ENCODE measurements at places on chromosomes 1 and 21. TPM values are rescaled to one million over a fixed set of nuclear protein-coding genes. Genes with fewer than 3 reads are reported as not detected.

- peak overlapping the region; percentile 85 for H3K4me3 ChIP-seq
- H3K27me3 ChIP-seq: no peaks in the 10 kb centered on the region
- H3K4me1 ChIP-seq: peaks cover 4% of the 10 kb centered on the region
- DNase-seq: peak; percentile 33
- H3K27ac ChIP-seq: peak overlapping the region; percentile 95
Observed at GRCh38 chr1:63593886-63594605, 835 bp downstream of the PGM1 start.

GRCh38 chr1:244869364-244869827 lies 5.1 kb upstream of the HNRNPU start:
- no peak overlapping the region for H3K4me3 ChIP-seq
- no peak for DNase-seq
- no peaks in the 10 kb centered on the region for H3K27me3 ChIP-seq
- no peaks in the 10 kb centered on the region for H3K36me3 ChIP-seq
- H3K4me1 ChIP-seq: peaks cover 5% of the 10 kb centered on the region

FALEC gene
- polyA plus RNA-seq: not detected

MECR gene
- 24.8 TPM for polyA plus RNA-seq

- H3K4me1 ChIP-seq: no peaks in the 10 kb centered on the region
- H3K4me3 ChIP-seq: no peak overlapping the region
- no peak for DNase-seq
Observed at GRCh38 chr21:14533499-14534428, 12.4 kb downstream of the SAMSN1 start.

DNA sequence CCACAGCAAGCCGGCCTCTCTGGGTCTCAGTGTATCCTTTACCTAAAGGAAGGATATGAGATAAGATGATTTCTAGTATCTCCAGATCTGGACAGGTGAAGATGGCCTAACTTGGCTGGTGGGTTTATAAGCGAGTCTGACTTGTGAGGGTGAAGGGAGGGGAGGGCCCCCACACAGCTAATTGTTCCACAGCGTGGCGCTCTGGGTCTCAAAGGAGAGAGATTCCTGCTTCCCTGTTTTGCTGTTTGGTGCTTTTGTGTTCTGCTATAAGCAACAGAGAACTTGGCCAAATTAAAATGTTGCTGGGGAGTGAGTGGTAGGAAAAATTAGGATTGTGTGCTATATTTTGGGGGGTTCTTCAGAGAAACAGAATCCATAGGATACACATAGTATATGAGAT lies 28.9 kb upstream of the NLRP3 start:
- no peaks in the 10 kb centered on the region for H3K36me3 ChIP-seq
- no peak for DNase-seq
- H3K27ac ChIP-seq: no peak overlapping the region
- peaks cover 2% of the 10 kb centered on the region for H3K4me1 ChIP-seq
- H3K4me3 ChIP-seq: no peak overlapping the region
- H3K27me3 ChIP-seq: no peaks in the 10 kb centered on the region

DNA sequence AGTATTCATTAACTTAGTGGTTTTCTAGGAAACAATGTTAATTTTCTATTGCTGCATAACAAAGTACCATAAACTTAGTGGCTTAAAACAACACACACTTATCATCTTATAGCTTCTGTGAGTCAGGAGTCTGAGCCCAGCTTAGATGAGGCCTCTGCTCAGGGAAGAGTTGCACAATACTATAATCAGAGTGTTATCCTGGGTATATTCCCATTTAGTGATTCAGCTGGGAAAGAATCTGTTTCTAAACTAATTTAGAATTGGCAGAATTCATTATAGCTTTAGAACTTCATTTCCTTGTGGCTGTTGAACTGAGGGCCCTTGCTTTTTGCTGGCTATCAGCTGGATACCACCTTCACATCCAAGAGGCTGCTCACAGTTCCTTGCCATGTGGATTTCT lies 515.5 kb downstream of the BRINP3 start:
- DNase-seq: peak; percentile 90
- no peak overlapping the region for H3K27ac ChIP-seq
- no peaks in the 10 kb centered on the region for H3K27me3 ChIP-seq
- no peak overlapping the region for H3K4me3 ChIP-seq
- 0 out of 2 replicates have a peak, but pooled peaks cover 1% of the 10 kb centered on the region for H3K4me1 ChIP-seq

CYP4X1 gene
- polyA plus RNA-seq: not detected

DNA sequence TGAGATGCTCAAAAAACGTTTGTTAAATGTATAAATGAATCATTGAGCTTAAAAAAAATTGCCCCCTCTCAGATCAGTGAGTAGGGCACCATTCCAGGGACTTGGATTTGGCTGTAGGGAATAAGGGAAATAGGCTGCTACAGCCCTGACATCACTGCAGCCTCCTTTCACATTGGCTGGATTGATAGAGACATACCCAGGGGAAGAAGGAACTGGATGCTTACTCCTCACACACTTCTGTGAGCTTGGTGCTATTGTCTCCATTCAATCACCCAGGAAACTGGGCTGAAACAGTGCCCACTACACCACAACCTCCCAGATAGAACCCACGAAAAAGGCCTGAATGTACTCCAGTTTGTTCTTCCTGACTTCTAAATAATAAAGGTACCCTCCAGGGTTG lies 87.2 kb downstream of the TGFBR3 start:
- peaks cover 3% of the 10 kb centered on the region for H3K36me3 ChIP-seq
- peaks cover 5% of the 10 kb centered on the region for H3K4me1 ChIP-seq
- no peaks in the 10 kb centered on the region for H3K27me3 ChIP-seq
- no peak overlapping the region for H3K27ac ChIP-seq

DNA sequence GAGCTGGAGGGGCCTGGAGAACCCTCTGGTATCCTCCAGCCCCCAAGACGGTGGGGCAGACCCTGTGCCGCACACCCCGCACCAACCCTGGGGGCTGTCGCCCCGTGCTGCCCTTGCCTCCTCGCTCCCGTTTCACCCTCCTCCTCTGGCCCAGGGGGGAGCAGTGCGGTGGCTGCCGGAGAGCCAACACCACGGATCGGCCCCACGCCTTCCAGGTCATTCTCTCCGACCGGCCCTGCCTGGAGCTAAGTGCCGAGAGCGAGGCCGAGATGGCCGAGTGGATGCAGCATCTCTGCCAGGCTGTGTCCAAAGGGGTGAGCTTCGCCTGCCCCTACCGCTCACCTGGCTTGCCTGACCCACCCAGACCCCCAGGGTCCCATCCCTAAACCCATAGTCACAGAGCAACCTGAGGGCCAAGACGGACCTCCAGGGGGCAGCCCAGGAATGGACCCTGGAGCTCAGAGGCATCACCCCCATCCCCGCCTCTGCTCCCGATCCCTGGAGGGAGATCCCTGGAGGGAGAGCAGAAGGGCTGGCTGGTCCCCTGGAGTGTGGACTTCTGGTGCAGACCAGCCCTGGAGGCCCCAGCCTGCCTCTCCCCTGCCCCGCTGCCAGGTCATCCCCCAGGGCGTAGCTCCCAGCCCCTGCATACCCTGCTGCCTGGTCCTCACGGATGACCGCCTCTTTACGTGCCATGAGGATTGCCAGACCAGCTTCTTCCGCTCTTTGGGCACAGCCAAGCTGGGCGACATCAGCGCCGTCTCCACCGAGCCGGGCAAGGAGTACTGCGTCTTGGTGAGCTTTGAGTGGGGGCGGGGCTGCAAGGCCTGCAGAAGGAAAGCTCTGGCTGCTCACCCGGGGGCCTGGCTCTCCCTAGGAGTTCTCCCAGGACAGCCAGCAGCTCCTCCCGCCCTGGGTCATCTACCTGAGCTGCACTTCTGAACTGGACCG lies 4.0 kb upstream of the SLC25A34 start:
- no peak overlapping the region for H3K27ac ChIP-seq
- no peaks in the 10 kb centered on the region for H3K4me1 ChIP-seq
- H3K36me3 ChIP-seq: peaks cover 75% of the 10 kb centered on the region
- no peaks in the 10 kb centered on the region for H3K27me3 ChIP-seq

GRCh38 chr1:158809862-158810261 lies 21.3 kb upstream of the MNDA start:
- H3K4me1 ChIP-seq: no peaks in the 10 kb centered on the region
- H3K4me3 ChIP-seq: no peak overlapping the region
- no peaks in the 10 kb centered on the region for H3K36me3 ChIP-seq
- no peaks in the 10 kb centered on the region for H3K27me3 ChIP-seq

PLA2G4A gene
- polyA plus RNA-seq: 1.6 TPM

DNA sequence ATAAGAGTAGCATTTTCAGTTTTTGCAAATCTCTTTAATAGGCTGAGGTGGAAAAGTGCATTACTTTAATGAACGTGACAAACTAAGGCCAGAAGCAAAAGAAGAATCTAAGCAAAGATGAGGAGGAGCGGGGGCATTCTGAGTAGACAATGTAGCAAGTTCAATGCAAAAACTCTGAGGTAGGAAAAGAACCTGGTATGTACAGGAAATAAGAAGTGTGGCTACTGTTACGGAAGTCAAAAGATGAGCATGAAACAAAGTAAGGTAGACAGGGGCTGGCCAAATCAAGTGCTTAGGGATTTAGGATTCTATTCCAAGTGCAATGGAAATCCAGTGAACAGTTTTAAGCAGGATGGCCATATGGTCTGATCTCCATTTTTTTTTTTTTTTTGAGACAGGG lies 63.7 kb downstream of the TOR3A start:
- no peak overlapping the region for H3K4me3 ChIP-seq
- peaks cover 5% of the 10 kb centered on the region for H3K4me1 ChIP-seq
- no peaks in the 10 kb centered on the region for H3K27me3 ChIP-seq

- H3K4me3 ChIP-seq: no peak overlapping the region
- H3K36me3 ChIP-seq: no peaks in the 10 kb centered on the region
- DNase-seq: no peak
- no peak overlapping the region for H3K27ac ChIP-seq
- H3K27me3 ChIP-seq: no peaks in the 10 kb centered on the region
Observed at GRCh38 chr1:47931395-47931794, 65.8 kb downstream of the TRABD2B start.

FCRLA gene
- 0.46 TPM for polyA plus RNA-seq

DNA sequence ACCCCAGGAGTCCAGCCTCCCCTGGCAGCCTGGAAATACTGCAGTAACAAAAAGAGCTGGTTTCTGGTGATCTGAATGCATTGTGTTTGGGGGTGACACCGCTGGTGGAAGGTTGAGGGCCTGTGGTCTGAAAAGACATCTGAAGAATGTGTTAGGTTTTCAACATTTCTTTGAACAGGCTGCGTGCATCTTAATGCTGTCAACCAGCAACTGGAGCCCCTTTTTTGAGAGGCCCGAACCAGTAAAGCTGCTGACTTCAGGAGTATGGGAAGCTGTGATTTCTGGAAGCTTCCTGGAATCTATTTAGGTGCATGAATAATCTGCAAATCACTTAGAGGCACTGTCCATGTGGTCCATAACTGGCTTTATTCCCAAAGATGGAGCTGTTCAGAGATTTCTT lies 17.0 kb downstream of the ATP5PO start:
- DNase-seq: peak; percentile 17
- H3K27me3 ChIP-seq: no peaks in the 10 kb centered on the region
- H3K4me3 ChIP-seq: no peak overlapping the region
- H3K4me1 ChIP-seq: peaks cover 19% of the 10 kb centered on the region
- peaks cover 16% of the 10 kb centered on the region for H3K36me3 ChIP-seq

TRIM46 gene
- polyA plus RNA-seq: 6.9 TPM

CIART gene
- 15.5 TPM for polyA plus RNA-seq

LCE2B gene
- polyA plus RNA-seq: not detected

TSPAN1 gene
- 0.89 TPM for polyA plus RNA-seq

DNA sequence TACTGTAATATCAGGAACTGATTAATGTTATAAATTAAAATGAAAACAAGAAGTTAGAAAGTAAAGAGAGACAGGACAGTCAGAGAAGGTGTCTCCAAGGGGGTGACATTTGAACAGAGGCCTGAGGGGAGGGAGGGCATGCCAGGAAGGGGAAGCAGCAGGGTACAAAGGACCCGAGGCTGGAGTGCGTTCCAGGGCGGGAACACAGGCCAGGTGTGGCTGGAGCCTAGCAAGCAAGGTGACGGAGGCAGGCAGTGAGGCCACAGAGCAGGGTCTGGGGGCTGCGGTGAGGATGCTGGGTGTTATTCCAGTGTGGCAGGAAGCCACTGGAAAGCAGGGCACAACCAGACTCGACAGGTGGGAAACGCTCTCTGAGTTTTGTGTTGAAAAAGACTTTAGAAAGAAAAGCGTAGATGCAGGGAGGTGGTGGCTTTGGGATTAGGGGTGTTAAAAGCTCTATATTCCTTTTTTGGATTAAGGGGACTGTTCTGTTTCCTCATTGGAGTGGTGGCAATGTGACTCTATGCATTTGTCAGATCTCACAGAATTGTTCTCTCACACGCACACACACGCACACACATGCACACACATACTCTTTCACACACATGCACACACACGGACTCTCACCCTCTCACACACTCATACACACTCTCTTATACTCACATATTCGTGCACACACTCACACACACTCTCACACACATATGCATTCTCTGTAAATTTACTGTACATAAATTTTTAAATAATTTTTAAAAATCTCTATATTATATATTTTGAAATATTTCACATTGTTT lies 124.5 kb downstream of the GLIS1 start:
- H3K27ac ChIP-seq: no peak overlapping the region
- no peak for DNase-seq
- no peak overlapping the region for H3K4me3 ChIP-seq

DNA sequence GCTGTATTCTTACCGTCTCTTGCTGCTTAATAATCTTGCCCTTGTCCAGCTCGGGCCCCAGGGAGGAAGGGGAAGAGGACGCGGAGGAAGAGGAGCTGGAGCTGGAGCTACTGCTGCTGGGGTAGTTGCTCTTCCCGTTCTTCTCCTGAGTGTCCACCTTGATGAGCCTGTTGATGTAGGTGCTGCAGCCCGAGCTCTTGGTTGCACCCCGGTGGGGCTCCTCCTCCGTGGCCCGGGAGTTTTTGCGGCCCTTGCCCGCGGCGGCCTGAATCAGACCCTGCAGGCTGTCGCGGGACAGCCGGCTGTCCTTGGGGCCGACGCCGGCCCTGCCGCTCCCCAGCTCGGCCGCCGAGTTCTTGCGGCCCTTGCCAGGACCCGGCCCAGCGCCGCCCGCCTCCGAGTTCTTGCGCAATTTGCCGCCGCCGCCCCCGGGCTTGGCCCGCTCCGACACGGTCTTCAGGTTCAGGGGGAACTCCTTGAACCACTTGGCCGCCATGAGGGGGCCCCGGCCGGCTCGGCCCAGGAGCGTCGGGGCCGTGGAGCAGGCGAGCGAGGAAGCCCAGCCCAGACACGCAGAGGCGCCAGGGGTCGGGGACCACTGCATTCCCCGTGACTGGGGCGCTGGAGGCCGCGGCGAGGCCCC lies 475 bp upstream of the TDRD10 start:
- peak overlapping the region; percentile 2 for H3K4me3 ChIP-seq
- H3K27ac ChIP-seq: no peak overlapping the region
- peaks cover 2% of the 10 kb centered on the region for H3K4me1 ChIP-seq

GRCh38 chr1:165539306-165539705 lies 4.5 kb upstream of the LRRC52 start:
- DNase-seq: no peak
- no peaks in the 10 kb centered on the region for H3K27me3 ChIP-seq
- no peaks in the 10 kb centered on the region for H3K4me1 ChIP-seq
- H3K4me3 ChIP-seq: no peak overlapping the region
- H3K27ac ChIP-seq: no peak overlapping the region

GRCh38 chr1:205597691-205598314 lies 34.0 kb downstream of the ELK4 start:
- peaks cover 2% of the 10 kb centered on the region for H3K36me3 ChIP-seq
- peak overlapping the region; percentile 63 for H3K27ac ChIP-seq
- DNase-seq: peak; percentile 66
- no peak overlapping the region for H3K4me3 ChIP-seq

GRCh38 chr21:37119421-37120218 lies 46.6 kb downstream of the TTC3 start:
- DNase-seq: no peak
- H3K27me3 ChIP-seq: no peaks in the 10 kb centered on the region
- H3K36me3 ChIP-seq: peaks cover 13% of the 10 kb centered on the region
- 0 out of 2 replicates have a peak, but pooled peaks cover 1% of the 10 kb centered on the region for H3K4me1 ChIP-seq
- no peak overlapping the region for H3K27ac ChIP-seq

GRCh38 chr1:195717651-195718050 lies 890.6 kb downstream of the KCNT2 start:
- DNase-seq: peak; percentile 61
- no peak overlapping the region for H3K27ac ChIP-seq
- 0 out of 2 replicates have a peak, but pooled peaks cover 2% of the 10 kb centered on the region for H3K4me1 ChIP-seq
- no peaks in the 10 kb centered on the region for H3K36me3 ChIP-seq
- H3K27me3 ChIP-seq: no peaks in the 10 kb centered on the region
